ENCODE measurements at places on chromosomes 1 and 21. TPM values are rescaled to one million over a fixed set of nuclear protein-coding genes. Genes with fewer than 3 reads are reported as not detected.

SLC6A17 gene
- total RNA-seq, result 0.41 TPM

PLD5 gene
- total RNA-seq, result 1.0 TPM

C4BPA gene
- total RNA-seq, result not detected

MPL gene
- not detected for total RNA-seq

SPRR3 gene
- total RNA-seq, result not detected

GRCh38 chr21:45358711-45359310 lies 46.2 kb upstream of the COL18A1 start:
- DNase-seq, result no peak

GRCh38 chr1:12600335-12600734 lies 17.7 kb downstream of the DHRS3 start:
- DNase-seq, result peak; percentile 44

DNA sequence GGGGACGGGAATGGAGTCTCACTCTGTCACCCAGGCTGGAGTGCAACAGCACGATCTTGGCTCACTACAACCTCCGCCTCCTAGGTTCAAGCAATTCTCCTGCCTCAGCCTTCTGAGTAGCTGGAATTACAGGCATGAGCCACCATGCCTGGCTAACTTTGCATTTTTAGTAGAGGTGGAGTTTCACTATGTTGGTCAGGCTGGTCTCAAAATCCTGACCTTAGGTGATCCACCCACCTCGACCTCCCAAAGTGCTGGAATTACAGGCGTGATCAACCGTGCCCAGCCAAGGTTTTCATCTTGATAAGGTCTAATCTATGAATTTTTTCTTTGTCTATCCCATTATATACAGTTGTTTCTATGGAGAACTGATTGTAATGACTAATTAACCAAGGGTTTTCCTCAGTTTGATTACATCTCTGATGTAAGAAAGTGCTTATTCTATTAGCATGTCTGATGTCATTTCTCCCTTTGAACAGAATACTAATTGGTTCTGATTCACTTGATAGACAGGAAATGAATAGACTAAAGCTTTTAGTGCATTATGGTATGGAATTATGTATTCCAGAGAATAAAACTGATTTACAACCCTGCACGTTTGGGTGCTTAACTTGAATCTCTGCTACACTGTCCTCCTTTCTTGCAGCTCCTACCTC lies 11.9 kb downstream of the PACC1 start:
- no peak for DNase-seq

- DNase-seq, result no peak
These were observed 2.3 kb downstream of the DHX9 start for GRCh38 chr1:182841368-182841988.

- DNase-seq, result peak; percentile 68
These were observed 709 bp downstream of the ZNF644 start for GRCh38 chr1:91020967-91021685.

DNA sequence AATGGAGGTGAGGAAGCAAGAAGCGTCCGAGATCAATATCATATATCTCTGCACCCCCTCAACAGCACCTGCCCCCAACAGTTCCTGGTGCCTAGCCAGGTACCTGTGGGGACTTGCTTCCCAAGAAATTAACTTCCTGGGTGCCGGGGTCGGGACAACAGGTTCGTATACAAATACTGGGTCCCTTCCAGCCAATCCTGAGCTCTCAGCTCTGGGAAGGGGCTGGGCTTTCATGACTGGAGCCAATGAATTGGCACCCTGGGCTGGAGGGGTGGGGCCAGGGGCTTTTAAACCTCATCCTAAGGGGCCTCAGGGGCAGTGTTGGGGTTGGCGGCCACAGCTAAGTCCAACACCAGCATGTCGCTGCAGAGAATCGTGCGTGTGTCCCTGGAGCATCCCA lies at the start of gene PADI3:
TSS of gene PADI3 (plus strand) at position 318 of the 400 bp plus-strand sequence. CDS start at position 358, 40 bp downstream.
- DNase-seq, result no peak
